ENCODE measurements at places on chromosomes 12 and 14.

GRCh38 chr14:90783344-90783743 is 32.9 kb downstream of the TTC7B start:
- no peak for DNase-seq

DNA sequence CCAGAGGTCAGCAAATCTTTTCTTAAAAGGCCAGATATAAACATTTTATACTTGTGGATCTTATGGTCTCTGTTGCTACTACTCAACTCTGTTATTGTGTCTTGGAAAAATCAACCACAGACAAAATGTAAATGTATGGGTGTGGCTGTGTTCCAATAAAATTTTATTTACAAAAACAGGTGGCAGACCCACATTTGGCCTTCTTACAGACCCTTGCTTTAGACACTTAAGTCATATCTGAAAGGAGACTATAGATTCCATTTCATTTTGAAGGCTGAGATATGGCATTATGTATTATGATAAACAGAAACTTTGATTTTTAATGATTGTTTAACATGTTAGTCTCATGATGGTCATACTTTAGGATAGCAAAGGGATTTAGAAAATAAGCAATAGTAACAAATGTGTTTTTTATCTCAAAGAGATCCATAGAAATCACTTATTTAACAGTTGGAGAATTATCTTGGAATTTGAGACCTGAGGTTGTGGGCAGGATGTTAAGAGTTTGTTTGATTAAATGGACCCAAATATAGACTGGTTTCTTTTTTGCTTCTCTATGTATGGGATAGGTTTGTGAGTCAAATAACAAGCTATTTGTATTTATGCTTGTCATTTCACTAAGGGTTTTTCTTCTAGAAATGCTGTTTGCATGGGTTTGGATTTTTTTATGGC is 51.2 kb downstream of the PPFIBP1 start:
- no peak for DNase-seq

GRCh38 chr14:105440992-105441391 is 21.4 kb downstream of the MTA1 start:
- no peak for DNase-seq

GRCh38 chr14:63200767-63201166 is 3.5 kb upstream of the RHOJ start:
- DNase-seq, result no peak

- DNase-seq, result no peak
These were observed 1606.1 kb upstream of the FLRT2 start for GRCh38 chr14:83923842-83924241.

GRCh38 chr12:110737532-110737931 is 5.2 kb downstream of the PPP1CC start:
- no peak for DNase-seq

- no peak for DNase-seq
These were observed 170.6 kb downstream of the SLC2A13 start for GRCh38 chr12:39935275-39935674.

- DNase-seq, result no peak
These were observed 44.7 kb downstream of the TCHP start for GRCh38 chr12:109944561-109945359.

GRCh38 chr14:65160091-65160490 is 57.8 kb upstream of the MAX start:
- DNase-seq, result no peak

DNA sequence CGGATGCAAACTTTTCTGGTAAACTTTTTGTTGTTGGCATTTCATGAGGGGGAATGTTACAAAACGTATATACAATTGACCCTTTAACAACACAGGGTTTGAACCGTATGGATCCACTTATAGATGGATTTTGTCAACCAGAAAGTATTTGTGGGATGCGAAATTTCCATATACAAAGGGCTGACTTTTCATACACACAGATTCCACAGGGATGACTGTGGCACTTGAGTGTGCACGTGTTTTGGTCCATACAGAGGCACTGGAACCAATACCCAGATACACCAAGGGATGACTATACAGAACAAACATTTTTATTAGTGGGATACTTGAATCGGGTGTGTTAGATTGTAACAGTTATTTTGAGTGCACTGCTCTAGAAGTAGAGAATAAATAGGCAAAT is 29.8 kb upstream of the CCT2 start:
- no peak for DNase-seq

GRCh38 chr12:94326727-94327126 is 132.9 kb downstream of the CEP83 start:
- peak; percentile 14 for DNase-seq

GRCh38 chr12:64625243-64626077 is 15.2 kb downstream of the RASSF3 start:
- peak; percentile 53 for DNase-seq

GRCh38 chr14:59679872-59680271 is 103.3 kb upstream of the CCDC175 start:
- DNase-seq, result no peak

DNA sequence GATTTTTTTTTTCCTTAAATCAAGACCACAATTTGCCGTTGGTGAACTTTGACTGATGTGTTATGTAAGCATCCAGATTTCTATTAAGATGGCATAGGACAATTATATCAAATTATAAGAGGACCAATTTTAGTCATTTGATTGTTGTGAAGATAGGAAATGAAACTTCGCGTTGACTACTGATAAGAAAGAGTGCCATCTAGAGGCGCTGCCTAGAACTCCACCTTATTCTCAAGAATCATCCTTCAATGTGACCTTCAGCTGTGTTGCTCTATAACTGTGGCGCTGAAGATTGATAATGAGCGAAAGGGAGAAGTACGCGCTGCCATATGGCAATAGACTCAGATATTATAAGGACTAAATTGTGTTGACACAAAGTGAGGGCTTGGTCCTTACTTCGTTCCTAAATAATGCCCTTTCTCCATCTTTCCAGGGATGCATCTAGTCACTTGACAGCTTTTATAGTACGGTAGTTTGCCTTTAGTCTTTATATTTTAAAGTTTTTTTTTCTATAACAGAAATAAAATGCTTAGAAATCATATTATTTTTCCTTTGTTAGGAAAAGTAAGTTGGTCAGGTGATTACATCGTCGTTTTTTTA is 350.8 kb upstream of the STXBP6 start:
- peak; percentile 53 for DNase-seq

DNA sequence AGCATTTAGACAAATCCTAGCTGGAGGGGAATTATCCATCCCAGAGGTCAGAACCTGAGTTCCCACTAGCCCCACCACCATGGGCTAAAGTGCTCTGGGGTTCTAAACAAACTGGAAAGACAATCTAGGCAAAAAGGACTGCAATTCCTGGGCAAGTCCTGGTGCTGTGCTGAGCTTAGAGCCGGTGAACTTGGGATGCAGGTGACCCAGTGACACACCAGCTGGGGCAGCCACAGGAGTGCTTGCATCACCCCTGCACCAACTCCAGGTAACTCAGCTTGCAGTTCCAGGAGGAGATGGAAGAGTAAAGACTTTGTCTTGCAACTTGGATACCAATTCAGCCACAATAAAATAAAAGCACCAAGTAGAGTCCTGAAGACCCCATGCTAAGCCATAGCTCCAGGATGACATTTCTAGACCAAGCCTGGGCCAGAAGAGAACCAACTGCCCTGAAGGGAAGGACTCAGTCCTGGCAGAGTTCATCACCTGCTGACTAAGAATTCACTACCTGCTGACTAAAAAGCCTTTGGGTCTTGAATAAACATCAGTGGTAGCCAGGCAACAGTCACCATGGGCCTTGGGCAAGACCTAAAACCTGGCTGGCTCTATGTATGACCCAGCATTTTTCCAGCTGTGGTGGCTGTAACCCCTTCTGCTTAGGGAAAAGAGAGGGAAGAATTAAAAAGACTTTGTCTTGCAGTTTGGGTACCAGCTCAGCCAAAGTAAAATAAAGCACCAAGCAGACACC is 223.4 kb upstream of the DIO2 start:
- no peak for DNase-seq

GRCh38 chr12:42643881-42644579 is 54.5 kb upstream of the PRICKLE1 start:
- DNase-seq, result no peak

GRCh38 chr14:59454139-59454538 is 11.0 kb downstream of the GPR135 start:
- no peak for DNase-seq

GRCh38 chr12:120842595-120842994 is 61.6 kb downstream of the SPPL3 start:
- no peak for DNase-seq

GRCh38 chr12:130925666-130926015 is 28.1 kb upstream of the ADGRD1 start:
- DNase-seq, result no peak

- no peak for DNase-seq
These were observed 94.1 kb downstream of the SLC15A4 start for GRCh38 chr12:128729628-128730121.

- DNase-seq, result peak; percentile 61
These were observed 35.7 kb upstream of the ATP2A2 start for GRCh38 chr12:110245369-110245772.

DNA sequence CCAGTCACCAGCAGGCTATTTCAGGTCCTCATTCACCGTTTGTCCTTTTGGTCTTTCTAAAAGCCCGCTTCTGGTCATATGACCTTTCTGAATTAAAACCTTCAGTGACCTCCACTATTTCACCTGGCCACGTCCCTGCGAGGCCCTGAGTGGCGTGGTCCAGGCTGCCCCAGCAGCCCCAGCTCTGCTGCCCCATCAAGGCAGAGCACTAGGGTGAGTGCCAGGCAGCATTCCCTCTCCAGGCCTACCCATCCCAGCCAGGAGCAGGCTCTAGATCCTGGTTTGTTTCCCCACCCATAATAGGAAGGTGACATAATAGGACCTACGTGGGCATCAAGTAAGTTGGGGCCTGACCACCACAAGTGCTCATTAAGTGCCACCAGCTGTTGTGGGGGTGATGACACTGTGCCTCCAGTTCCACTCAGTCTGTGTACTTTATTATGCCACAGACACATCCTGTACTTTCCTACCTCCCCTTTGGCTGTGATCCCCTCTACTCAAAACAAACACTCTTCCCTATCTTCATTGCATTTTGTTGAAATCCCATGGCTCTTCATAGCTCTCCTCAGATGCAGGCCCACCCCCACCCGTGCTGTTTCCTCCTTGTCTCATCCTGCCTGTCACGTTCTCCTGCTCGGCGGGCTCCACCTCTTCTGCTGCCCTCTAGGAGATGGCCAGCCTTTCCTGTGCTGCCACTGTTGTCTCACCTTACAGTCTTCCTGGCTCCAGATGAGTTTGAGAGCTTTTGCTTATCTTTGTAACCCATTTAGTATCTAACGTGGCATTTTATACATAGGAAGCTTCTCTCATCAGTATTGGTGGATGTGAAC is 21.4 kb downstream of the CKB start:
- no peak for DNase-seq

DNA sequence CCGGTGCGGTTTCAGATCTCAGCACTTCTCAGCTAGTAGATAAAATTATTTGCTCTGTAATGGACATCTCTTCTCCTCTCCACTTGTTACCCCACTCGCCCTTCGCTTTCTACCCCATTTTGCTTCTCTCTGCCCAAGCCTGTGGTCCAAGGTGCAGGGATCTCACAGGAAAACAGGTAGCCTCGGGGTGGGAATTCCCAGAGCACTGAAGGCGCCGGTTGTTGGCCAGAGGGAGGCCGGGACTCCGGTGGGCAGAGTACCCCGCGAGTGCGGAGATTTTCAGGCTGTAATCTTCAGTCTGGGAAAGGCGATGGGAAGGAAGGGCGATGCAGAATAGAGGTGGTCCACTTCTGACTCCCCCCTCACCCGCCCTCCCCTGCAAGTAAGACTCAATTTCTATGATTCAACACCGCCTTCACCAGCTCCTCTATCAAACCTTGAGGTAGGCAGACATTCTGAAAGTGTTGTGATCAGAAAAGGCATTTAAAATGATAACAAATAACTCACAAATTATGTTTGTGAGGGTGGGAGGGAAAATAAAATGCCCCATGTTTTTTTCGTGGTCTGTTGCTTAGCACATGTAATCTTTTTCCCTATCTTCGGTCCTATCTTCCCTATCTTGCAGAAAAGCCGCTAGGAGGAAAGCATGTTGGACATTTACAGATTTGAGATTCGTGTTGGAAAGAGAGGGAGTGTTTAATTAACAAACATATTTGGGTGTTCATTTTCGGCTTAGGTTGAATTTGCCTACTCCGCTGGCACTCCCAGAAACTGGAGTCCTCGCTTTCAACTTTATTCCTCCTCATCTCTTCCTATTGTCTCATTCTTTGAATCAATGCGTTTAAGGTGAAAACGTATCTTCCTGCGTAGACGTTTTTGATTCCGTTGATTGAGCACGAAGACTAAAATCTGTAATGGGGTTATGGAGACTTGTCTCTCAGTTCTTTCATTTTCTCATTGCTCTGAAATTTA is 8.5 kb downstream of the FOXG1 start:
- DNase-seq, result no peak

- DNase-seq, result no peak
These were observed 36.6 kb downstream of the RTL1 start for GRCh38 chr14:100866666-100867630.

- DNase-seq, result no peak
These were observed 34.2 kb downstream of the CCDC88C start for GRCh38 chr14:91383439-91383838.

DNA sequence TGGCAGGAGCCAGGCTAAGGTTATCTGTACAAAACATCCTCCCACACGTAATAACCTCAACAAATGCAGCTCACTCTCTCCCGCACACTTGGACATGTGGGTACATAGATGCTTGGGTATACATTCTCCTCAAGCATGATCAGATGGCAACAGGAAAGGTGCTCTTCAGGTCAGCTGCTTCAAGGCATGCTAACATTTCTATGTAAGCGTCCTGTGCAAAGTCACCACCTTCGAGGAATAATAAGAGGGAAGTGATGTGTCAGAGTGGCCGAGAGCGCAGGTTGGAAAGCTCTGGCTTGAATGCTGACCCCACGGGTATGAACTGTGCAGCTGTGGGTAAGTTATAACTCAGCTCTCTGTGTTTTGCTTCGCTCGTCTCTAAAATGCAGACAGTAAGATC is 24.2 kb upstream of the SLC6A12 start:
- DNase-seq, result no peak

DNA sequence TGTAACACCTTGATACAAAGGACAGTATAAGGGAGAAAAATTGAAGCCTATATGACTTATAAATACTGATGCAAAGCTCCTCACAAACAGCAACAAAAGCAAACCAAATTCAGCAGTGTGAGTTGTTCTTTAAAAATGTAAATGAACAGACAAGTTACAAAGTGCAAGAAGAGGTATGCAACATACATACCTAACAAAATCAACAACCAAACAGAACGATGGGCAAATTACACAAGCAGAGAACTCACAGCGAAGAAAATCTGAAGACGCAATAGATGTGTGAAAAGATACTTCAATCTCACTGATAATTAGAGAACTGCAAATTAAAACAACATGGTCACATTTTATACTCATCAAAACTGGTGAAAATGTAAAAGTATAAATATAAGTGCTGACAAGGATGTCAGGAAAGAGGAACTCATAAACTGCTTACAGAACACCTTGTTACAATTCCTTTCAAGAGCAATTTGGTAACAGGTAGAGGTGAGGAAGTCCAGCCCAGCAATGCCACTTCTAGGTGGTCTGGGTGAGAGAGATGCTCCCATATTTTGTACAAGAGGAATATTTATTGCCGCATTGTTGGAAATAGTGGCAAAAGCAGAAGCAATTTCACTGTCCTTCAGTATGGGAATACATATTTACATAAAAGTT is 47.3 kb downstream of the CORO1C start:
- no peak for DNase-seq

GRCh38 chr12:109695961-109696461 is 17.6 kb upstream of the FAM222A start:
- no peak for DNase-seq

All from stimulated activated CD4-positive, alpha-beta T cell treated with anti-CD3 and anti-CD28 coated beads, Interleukin-15, amount 100 ng/mL, for 24 hours (primary cell).